ENCODE measurements at places on chromosomes 2 and 18.

DNA sequence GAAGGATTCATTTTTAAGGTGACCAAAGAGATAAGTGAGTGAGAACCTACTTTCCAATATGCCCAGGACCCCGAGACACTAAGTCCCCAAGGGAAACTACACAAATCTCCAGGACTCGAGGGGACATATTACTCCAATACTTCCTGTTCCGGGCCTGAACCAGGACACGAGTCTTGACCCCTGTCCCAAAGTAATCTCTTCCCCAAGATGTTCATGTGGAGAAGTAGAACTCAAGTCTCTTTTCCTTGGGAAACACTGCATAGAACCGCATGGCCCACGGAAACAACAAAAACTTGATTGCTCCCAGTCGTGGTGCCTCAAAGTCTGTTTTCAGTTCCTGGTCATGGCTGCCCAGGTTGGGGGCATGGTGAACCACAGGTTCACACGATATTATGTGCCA, 87.2 kb upstream of the ZEB2 start:
- no peak for DNase-seq

DNA sequence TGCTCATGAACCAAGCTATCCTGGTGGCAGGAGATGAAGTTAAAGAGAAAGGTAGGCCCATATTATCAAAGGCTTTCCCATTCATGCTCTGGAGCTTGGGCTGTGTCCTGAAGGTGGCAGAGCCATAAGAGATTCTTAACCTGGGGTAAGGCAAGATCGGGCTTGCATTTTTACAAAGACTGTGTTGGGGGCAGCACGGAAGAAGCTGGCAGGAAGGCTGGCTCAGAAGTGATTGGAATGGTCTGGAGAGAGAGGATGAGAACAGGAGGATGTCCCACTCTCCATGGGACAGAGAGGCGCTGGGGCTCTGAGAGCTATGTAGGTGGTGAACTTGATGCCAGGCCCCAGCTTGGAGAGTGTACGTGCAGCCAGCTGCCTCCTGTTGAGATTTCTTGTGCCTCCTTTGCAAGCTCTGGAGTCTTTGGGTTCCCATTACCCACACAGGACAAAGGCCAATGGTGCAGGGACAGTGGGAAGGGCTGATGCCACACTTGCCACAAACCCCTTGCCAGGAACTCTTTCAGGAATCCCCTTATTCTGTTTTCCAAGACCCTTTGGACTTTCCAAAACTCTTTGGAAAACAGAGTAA, 40.6 kb upstream of the FZD5 start:
- DNase-seq: no peak

- no peak for DNase-seq
Measured at GRCh38 chr2:130837811-130838565, 1.3 kb downstream of the ARHGEF4 start.

DNA sequence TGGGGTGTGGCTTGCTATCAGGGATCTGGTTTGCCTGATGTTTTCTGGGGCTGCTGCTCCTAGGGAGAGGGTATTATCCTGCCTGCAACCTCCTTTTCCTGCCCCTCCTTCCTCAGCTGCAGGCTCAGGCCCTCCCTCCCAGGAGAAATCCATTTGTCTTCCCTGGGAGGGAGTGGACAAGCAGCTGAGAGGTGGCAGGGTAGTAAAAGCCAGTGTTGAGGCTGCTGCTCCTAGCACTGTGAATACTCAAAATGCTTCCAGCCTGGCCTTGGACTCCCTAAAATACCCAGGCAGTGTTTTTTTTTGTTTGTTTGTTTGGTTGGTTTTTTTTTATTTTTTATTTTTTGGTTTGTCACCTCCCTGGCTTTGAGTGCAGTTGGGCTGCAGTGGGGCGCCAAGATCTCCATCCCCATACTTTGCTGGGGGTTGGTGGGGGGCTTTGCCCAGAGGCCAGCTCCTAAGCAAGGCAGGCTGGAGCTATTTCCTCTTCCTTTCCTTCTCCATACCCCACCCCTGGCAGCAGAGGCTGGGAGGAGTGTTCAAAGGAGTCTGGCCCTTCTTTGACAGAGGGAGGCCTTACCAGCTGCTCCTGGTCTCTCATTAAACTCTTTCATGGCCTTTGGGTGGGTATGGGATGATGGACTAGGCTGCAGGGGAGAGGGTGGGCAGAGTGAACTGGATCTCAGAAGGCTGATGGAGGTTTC, 13.6 kb downstream of the HOXD3 start:
- no peak for DNase-seq

GRCh38 chr18:57981308-57982028, 62.6 kb upstream of the NEDD4L start:
- DNase-seq: no peak

DNA sequence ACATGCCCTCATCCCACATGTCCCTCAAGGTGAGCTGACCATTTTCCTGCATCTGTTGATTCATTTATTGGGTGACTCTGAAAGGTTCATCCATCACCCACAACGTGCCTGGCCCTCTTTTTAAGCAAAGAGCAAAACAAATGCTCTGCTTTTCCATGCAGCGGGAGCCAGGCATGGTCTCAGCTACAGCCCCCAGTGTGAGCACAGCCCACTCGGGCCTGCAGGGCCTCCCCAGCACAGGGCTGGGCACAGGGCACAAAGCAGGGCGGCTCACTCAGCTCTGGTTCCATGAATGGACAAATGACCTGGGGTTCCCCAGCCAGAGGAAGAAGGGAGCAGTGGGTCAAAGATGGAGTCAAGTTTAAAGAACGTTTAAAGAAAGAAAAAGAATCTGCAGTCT, 24.1 kb upstream of the OTOS start:
- no peak for DNase-seq

DNA sequence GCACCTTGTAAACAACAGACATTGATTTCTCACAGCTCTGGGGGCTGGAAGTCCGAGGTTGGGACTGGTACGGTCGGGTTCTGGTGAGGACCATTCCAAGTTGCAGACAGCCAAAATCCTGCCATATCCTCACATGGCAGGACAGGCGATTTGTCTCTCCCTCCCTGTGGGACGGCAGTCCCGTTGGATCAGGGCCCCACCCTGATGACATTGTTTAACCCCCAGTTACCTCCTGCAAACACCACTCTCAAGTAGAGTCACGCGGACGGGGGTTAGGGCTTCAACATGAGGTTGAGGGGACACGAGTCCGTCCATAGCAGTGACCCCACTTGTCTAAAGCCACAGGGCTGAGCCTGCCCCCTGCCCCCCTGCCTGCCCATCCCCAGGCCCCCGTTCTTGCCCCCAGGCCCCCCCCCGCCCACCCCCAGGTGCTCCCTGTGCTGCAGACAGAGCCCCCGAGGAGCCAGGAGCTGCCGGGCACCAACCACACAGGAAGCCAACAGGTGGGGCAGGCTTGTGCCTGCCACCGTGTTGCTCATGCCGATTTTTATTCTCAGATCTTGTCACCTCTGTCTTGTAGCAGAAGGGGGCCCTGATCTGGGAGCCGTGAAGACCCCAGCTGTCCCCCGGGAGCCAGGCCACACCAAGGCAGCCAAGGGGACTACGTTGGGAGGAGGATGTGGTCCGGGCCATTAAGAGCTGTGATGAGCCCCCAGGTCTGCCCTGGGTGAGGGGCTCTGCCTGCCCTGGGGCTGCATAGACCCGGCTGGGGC, 82.2 kb downstream of the NFATC1 start:
- DNase-seq: no peak

- no peak for DNase-seq
Measured at GRCh38 chr2:44706681-44707553, 234.6 kb upstream of the SIX3 start.

- no peak for DNase-seq
Measured at GRCh38 chr18:78431606-78432005, 548.0 kb upstream of the SALL3 start.

GRCh38 chr18:40152859-40153258, 1802.2 kb upstream of the PIK3C3 start:
- no peak for DNase-seq

DNA sequence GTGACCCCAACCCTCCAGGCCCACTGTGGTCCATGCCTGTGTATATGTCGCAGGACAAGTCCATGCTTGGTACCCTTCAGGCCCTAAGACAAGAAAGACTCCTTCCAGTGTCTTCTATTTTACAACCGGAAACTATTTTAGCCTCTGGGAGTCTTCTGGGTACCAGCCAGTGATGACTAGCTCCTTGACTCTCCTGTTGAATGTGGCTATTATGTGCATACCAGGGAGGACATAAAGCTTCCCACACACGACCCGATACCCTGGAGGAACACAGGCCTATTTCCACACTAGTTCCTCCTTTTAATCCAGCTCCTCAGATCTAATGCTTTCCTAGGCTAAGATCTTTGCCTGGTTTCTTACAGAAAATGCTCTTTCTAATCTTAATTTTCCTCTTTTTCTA, 178.1 kb downstream of the NCKAP5 start:
- DNase-seq: no peak

- DNase-seq: no peak
Measured at GRCh38 chr2:137500599-137500998, 463.7 kb upstream of the HNMT start.

DNA sequence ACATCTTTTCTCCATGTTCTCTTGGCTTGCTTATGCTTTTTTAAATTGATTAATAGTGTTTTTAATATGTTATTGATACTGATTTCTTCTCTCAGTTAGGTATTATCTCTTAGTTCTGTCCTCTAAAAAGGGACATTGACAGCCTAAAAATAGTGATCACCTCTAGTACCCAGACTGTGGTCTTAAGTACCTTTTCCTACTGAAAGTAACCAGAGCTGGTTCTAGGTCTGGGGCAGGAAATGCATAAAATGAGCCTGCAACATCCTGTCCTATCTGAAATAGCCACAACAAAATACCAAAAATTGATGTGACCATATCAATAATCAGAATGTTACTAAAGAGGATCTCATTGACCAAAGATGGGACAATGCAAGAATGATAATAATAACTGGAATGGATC, 113.3 kb downstream of the DNAH6 start:
- no peak for DNase-seq

GRCh38 chr18:55458456-55459203, 129.4 kb downstream of the TCF4 start:
- no peak for DNase-seq

DNA sequence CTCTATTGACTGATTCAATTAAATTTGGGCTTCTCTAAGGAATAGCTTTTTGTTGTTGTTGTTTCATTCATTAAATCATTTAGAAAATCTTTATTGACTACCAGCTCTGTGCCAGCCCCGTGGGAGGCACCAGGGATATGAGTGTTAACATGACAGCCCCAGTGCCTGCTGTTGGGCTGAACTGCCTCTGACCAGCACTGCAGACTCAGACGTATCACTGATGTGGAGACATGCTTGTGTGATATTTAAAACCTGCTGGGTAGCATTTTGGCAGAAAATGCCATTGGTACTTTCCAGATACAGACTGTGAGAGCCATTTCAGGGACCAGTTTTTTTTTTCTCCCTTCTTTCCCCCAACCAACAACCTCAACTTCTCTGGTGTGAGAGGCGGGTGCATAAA, 38.6 kb upstream of the KCNF1 start:
- DNase-seq: no peak

DNA sequence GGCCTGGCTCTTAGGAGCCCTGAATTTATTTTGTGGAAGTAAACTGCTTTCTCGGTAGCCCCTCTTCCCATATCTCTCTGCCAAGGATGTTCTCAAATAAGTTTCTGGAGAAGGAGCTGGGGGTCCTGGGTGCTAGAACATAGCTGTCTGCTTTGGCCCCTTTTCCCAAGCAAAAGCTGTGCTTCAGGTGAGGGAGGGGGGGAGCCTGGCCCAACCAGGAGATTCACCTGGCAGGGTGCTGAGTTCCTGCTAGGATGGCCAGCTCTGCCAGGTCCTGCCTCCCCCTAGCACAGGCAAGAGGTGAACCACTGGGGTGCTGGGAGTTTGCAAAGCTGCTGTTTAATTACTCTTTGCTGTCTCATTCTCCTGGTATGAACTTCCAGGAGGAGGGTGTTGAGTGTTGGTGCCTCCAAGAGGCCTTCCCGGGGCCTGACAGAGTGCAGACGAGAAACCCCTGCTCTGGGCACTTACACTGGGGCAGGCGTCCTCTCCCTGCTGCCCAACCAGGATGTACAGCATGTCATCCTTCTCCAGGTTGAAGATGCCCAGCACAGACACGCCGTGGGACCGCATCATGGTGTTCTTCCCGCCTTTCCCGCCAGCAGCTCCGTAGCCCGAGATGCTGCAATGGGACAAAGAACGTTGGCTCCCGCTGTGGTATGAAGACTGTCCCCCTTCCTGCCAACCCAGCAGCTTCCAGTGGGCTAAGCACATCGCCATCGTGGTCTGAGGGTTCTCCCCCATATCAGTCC, 124.2 kb downstream of the CLIP4 start:
- no peak for DNase-seq

GRCh38 chr2:64029116-64029665, 10.0 kb upstream of the VPS54 start:
- DNase-seq: no peak

- peak; percentile 56 for DNase-seq
Measured at GRCh38 chr2:176164611-176165369, 7.7 kb downstream of the HOXD3 start.

- DNase-seq: no peak
Measured at GRCh38 chr2:143390171-143390570, 261.0 kb downstream of the ARHGAP15 start.

DNA sequence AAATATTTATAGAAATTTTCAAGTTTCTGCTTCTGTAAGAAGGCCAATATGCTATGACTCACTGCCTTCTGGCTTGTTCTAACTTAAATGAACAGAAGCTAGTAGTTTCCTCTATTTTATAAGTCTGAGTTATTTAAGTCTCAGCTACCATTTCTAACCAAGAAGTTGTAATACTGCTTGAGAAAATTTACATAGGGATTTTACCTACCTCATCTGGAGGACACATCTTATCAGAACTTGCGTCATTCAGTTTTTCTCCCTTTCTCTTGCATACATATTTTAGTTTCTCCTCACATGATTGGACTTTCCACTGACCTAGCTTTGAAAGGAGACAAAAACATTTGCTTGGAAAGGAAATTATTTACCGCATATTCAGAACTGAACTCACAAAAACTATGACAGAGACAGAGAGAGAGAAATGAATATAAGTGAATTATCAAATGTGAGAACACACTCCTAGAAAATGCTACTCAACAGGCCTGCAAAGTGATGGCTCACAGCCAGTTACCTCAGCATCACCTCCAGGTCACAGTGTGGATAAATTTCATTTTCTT, 81.1 kb upstream of the CD302 start:
- no peak for DNase-seq

GRCh38 chr2:97718942-97719341, 5.6 kb downstream of the ZAP70 start:
- DNase-seq: no peak

DNA sequence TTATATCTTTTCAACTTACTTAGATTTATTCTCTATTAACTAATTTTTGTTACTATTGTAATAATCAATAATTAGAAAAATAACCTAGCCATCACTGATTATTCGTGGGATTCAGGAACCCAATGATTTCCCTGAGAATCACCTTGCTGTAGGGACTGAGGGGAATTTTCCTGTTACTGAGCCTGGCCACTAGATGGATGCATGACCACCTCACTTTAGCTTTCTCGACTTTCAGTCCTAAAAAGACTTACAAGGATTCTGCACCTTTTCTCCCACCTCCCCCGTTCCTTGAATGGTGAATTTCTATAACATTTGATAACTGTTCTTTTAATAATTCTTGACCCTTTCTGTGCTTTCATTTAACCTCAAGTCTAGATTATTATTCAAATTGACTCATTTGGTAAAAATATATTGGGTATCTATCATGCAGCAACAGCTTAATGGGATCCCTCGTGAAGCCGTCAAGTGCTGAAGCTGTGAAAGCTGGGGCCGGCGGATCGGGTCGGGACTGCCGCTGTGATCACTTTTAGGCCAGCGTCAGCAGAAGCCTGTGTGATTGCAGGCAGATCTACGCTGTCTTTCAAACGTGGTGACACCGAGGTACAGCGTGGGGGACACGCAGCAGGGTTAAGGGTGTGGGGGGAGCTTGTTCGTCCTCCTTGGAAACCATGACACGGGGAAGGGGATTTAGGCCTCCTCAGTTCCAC, 38.8 kb upstream of the TMEM18 start:
- DNase-seq: no peak

GRCh38 chr2:71767663-71768062, 314.3 kb downstream of the DYSF start:
- DNase-seq: no peak

All from ecto neural progenitor cell (in vitro differentiated cells).